ENCODE measurements at places on chromosomes 12 and 14. TPM values are rescaled to one million over a fixed set of nuclear protein-coding genes. Genes with fewer than 3 reads are reported as not detected.

Gene IL31
- not detected for total RNA-seq

Gene KRT7
- 2,511 TPM for total RNA-seq

Gene DAD1
- total RNA-seq = 172 TPM

Gene SLC22A17
- 35.3 TPM for total RNA-seq

Data from ureter (tissue), 1 donor.